ENCODE measurements at places on chromosomes 7 and 10. TPM values are rescaled to one million over a fixed set of nuclear protein-coding genes. Genes with fewer than 3 reads are reported as not detected.

GRCh38 chr10:118948786-118949185, 80.7 kb upstream of the NANOS1 start:
- no peak for DNase-seq

Gene MMP21
- 0.18 TPM for total RNA-seq

DNA sequence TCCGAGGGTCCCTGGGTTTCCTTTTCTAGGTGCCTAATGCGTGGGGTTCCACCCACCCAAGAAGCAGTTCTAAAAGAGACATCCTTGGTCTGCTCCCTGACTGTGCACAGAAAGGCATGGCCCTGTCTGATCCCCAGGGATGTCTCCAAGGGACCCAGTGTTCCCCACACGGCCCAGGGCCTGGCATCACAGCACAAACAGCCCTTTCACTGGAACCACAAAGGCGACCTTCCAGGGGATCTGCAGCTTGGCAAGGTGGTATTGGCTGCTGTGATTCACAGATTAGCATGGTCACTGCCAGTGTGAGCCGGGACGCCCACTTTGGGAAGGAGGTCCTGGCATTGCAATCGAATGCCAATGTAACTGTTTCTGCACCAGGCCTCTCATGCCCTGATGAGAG, 6.4 kb downstream of the KCNMA1 start:
- no peak for DNase-seq

- no peak for DNase-seq
These were observed 126.5 kb downstream of the FANK1 start for GRCh38 chr10:126022841-126023240.

DNA sequence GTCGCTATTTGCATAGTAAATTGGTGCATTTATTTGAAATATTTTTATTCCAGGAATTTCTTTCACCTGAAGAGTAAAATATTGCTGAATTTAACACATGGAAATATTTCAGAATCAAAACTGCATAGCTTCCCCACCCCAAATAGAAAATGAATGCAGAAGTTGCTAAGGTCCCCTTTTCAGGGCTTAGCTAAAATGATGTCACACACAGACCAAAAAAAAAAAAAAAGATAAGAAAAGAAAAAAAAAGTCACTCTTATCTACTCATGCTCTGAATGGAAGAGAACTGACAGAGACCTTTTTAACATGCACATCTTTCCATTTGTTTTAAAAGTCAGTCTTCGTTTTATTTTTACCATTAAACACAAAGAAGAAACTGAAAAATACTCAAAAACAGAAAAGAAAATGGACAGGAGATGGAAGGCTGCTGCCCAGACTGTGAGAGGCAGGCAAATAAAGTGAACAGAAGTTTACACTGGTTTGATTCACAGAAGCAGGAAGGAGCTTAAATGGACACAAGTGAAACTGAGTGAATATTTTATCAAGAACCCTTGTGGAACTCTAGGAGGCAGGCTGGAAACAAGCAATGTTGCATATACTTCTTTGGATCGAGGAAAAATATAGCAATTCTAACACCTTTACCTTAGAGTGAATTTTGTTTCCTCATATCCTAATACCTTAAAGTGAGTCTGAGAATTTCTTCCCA, 32.0 kb downstream of the PSMC2 start:
- no peak for DNase-seq

- DNase-seq, result no peak
These were observed 10.9 kb upstream of the OAT start for GRCh38 chr10:124429576-124429975.

- peak; percentile 83 for DNase-seq
These were observed 1.8 kb downstream of the GRK5 start for GRCh38 chr10:119209035-119209735.

- DNase-seq, result no peak
These were observed 6.4 kb downstream of the OR2F1 start for GRCh38 chr7:143960813-143961610.

- DNase-seq, result peak; percentile 59
These were observed 163.9 kb upstream of the PPP1R3A start for GRCh38 chr7:114082642-114083165.

DNA sequence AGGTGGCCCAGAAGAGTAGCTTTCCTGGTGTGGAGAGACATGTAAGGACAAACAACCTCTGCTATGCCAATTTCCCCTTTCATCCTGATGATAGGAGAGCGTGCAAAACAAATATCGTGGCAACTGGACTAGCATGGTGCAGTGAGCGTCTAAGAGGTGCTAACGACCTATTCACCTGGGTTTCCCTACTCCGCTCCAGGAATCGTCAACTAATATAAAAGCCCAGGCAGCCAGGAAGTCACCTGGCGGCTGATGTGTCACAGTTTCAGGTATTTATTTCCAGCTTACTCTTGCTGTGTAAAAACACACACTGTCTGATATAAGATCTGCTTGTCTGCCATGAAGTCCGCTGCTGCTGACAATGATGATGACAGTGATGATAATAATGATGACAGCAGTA, 56.5 kb upstream of the EFCAB10 start:
- DNase-seq, result no peak

Gene ZNF479
- total RNA-seq, result not detected

DNA sequence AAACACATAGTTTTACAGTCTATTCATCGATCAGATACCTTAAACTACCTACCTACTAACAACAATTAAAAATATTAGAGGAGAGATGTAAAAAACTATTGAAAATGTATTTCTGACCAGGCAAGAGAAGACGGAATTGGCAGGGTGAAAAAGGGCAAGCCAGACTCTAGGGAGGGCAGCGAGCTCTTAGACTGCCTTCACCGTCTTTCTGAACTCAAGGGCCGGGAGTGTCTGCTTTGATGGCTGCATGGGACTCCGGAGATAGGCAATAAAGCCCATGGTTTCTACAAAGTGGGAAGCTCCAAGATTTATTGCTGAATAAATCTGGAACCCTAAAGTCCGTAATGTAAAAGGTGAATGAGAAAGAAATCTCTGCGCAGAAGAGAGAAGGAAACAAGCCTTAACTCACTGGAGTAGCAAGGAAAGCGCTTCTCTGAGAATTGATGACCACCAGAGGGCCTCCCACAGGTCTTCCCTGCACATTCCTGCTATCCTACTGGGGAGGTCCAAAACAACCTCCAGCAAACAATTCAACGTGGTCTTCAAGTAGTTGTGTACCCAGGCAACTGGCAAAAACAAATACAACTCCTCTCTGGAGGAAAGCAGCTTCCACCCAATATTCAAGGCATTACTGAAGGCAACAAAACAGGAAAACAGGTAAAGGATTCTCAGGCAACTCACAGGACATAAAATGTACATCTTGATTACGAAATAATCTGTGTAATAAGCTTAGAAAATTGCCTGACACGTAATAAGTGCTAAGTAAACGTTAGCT, 181.3 kb downstream of the SDK1 start:
- DNase-seq, result peak; percentile 44

DNA sequence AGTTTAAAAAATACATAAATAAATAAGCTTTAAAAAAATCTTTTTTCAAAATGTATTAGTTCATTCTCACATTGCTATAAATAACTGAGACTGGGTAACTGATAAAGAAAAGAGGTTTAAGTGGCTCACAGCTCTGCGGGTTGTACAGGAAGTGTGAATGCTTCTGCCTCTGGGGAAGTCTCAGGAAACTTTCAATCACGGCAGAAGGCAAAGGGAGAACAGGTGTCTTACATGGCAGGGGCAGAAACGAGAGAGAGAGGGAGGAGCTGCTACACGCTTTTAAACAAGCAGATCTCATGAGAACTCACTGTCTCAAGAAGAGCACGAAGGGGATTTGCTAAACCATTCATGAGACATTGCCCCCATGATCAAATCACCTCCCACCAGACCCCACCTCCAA, 114.6 kb downstream of the DNAJC1 start:
- no peak for DNase-seq

DNA sequence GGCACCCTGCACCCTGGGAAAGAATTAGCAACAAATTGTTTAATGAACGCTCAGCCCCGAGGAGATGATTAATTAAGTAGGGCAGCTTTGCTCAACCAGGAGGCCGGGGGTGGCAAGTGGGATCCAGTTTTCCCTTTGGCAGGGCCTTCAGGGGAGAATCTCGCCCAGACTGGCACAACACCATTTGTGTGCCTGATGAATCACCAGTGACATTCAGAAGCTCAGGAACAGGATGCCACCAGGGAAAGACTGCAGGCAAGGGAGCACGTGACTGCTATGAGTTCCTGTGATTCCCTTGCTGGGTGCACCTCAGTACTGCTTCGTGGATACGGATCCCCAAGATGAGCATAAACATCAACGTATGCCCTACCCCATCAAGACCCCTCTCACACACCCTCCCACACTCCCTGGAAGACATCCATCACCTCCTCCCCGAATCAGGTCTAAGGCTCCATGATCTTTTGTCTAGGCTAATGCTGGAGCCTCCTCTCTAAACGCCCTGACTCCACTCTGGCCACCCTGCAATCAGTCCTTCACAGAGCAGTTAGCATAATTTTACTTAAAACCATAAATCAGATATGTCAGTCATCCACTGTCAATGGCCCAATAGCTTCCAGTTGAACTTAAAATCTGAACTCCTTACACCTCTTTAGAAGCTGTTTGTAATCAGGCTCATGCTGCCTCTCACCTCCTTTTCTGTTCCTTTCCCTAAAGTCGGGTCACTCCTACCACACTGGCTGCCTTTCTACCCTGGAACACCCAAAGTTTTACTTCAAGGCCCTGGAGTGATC, 109.2 kb upstream of the AGK start:
- no peak for DNase-seq

- DNase-seq, result no peak
These were observed 132.9 kb upstream of the FAM3C start for GRCh38 chr7:121529003-121529402.

DNA sequence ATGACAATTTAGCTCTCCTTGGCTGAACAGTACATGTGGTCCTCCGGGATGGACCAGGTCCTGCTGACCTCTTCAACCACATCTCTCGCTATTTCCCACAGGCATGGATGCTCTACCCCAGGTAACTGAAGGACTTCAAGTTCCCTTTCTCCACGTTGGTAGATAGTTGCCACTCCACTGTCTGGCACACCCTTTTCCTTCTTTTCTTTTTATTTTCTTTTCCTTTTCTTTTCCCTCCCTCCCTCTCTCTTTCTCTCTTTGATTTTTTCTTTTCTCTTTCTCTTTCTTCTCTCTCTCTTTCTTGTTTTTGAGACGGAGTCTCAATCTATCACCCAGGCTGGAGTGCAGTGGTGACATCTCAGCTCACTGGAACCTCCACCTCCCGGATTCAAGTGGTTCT, 2.8 kb upstream of the ACBD7 start:
- DNase-seq, result no peak

Gene SLC26A4
- total RNA-seq, result 0.75 TPM

DNA sequence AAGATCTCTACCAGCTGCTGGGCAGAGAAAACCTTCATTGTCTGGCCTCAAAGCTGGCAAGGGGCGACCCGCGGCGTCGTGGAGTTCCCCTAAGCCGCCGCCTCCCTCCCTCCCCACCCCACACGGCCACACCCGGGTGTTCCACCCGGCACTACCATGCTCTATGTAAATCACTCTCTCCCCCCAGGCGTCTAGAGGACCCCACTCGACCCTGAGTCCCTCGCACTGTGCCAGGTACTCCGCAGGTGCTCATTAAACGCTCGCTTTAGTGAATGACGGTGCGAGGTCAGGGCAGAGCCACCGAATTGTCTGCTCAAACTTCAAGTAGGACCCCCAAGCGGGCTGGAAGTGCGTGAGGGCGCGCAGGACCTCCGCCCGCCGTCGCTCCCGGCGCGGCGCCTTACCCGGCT, 628 bp downstream of the PARP12 start:
- peak; percentile 34 for DNase-seq

DNA sequence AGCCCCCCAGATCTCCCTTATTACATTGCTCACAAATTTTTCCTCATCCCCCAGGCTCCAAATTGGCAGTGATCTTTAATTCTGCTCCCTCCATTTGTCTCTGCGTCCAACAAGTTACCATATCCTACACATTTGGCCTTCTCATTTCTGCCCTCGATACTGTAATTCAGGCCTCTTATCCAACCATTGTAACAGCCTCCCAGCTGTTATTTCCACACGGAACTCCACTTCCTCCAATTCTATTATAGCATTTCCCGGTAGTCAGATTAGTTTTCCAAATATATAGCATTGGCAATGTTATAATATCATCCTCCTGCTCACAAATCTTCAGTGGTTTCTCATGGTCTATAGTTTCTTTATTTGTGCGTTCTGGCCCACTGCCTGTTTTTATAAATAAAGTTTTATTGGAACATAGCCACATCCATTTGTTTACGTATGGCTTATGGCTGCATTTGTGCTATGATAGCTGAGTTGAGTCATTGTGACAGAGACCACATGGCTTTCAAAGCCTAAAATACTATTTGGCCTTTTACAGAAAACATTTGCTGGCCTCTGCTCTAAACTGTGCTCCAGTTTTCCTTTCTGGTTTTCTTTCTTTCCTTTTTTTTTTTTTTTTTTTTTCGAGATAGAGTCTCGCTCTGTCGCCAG, 126.5 kb upstream of the ZNF438 start:
- DNase-seq, result no peak

DNA sequence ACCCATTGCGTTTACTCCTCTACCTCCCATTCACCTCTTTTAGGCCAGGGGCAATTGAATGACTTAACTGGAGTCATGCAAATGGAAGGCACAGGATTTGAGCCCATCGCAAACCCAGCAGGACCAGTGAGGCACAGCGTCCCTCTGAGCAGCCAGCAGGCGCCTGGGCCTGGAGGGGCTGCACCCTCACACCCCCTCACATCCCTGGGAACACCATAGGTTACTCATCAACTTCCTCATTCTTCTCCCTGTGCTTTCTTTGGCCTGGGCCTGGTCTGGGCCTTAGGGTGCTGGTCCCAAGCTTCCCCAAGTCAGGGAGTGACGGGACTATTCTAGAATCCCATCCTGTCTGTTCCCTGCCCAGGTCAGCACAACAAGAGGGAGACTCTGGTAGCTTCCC, 169.4 kb upstream of the EEPD1 start:
- DNase-seq, result no peak

GRCh38 chr10:96720422-96721206, at the start of gene PIK3AP1:
TSS of gene PIK3AP1 (minus strand) at chr10:96720514. CDS start at chr10:96720394, 120 bp downstream.
- DNase-seq, result peak; percentile 36

GRCh38 chr7:135716677-135717238, 11.2 kb downstream of the SLC13A4 start:
- DNase-seq, result peak; percentile 71

All from muscle of leg (tissue), 16 donors.